ENCODE measurements at places on chromosomes 11 and 22. TPM values are rescaled to one million over a fixed set of nuclear protein-coding genes. Genes with fewer than 3 reads are reported as not detected.

The RPS6KA4 gene
- total RNA-seq, result 28.7 TPM

The PATE4 gene
- not detected for total RNA-seq

The NPAS4 gene
- 0.11 TPM for total RNA-seq

The NCR3LG1 gene
- 1.5 TPM for total RNA-seq

The RAG1 gene
- 0.18 TPM for total RNA-seq

The RBM4B gene
- total RNA-seq, result 12.7 TPM

The PLEKHA7 gene
- total RNA-seq, result 10.2 TPM

The TRPM5 gene
- total RNA-seq, result not detected

The SHANK3 gene
- total RNA-seq, result 0.46 TPM

The AMBRA1 gene
- total RNA-seq, result 19.2 TPM

The ZNF280B gene
- total RNA-seq, result 3.1 TPM

The GGTLC2 gene
- not detected for total RNA-seq

The DNAJB7 gene
- not detected for total RNA-seq

The SAA2 gene
- total RNA-seq, result 3.0 TPM

The GLYAT gene
- not detected for total RNA-seq

The CRYBB2 gene
- not detected for total RNA-seq

- DNase-seq, result peak; percentile 4
Measured at GRCh38 chr11:85680897-85681296, 5.1 kb downstream of the CCDC89 start.

GRCh38 chr11:69666752-69667536 is 8.2 kb downstream of the LTO1 start:
- no peak for DNase-seq

- no peak for DNase-seq
Measured at GRCh38 chr11:119478711-119479285, 55.8 kb upstream of the THY1 start.

GRCh38 chr22:49561338-49561737 is 266.3 kb downstream of the BRD1 start:
- DNase-seq, result no peak

- DNase-seq, result no peak
Measured at GRCh38 chr11:111355956-111356659, 23.0 kb downstream of the POU2AF1 start.

- DNase-seq, result peak; percentile 21
Measured at GRCh38 chr22:40040927-40041326, 46.2 kb downstream of the FAM83F start.

GRCh38 chr11:1807264-1807995 is 27.4 kb upstream of the SYT8 start:
- DNase-seq, result no peak

DNA sequence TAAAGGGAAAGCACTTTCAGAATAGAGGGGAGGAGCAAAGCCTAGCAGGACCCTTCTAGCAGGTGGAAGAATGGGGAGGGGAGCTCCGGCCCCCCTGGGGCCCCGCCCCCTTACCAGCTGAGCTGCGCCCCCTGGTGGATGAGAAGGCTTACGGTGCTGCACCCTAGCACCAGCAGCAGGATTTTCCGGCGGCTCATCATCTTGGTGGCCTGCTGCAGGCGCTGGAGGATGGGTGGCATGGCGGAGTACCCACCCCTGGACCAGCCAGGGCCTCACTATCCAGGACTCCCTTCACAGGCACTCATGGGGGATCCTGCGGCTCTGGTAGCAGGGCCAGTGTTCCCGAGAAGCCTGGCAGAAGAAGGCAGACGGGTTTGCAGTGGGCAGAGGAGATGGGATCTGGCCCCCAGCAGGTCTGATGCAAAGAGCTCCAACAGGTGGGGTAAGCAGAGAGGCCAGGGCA is 3.8 kb downstream of the GAL3ST3 start:
- peak; percentile 76 for DNase-seq

GRCh38 chr11:61505640-61506155 is 2.9 kb upstream of the LRRC10B start:
- peak; percentile 65 for DNase-seq

- DNase-seq, result no peak
Measured at GRCh38 chr11:47467357-47467756, 18.4 kb upstream of the RAPSN start.

DNA sequence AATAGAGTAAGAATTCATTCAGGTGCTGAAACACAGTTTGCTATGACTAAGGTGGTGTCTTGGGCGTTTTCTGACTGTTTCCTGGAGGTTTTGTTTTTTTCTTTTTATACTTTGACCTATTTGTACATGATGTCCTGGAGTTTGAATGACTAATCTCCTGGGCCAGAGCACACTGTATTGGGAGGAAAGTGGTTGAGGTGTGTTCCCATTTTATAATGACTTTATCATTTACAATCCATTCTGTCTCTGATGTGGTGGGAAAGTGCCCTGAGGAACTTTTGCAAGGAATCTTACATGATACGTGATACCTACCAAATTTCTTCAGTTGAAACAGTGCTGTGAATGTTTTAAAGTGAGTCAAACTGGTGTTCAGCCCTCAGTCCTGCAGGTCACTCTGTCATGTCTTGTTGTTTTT is 80.8 kb downstream of the TNRC6B start:
- DNase-seq, result peak; percentile 39

GRCh38 chr22:38956551-38956950 is 858 bp upstream of the APOBEC3A start:
- no peak for DNase-seq

- DNase-seq, result peak; percentile 25
Measured at GRCh38 chr11:66142370-66143263, 72.5 kb downstream of the PACS1 start.

DNA sequence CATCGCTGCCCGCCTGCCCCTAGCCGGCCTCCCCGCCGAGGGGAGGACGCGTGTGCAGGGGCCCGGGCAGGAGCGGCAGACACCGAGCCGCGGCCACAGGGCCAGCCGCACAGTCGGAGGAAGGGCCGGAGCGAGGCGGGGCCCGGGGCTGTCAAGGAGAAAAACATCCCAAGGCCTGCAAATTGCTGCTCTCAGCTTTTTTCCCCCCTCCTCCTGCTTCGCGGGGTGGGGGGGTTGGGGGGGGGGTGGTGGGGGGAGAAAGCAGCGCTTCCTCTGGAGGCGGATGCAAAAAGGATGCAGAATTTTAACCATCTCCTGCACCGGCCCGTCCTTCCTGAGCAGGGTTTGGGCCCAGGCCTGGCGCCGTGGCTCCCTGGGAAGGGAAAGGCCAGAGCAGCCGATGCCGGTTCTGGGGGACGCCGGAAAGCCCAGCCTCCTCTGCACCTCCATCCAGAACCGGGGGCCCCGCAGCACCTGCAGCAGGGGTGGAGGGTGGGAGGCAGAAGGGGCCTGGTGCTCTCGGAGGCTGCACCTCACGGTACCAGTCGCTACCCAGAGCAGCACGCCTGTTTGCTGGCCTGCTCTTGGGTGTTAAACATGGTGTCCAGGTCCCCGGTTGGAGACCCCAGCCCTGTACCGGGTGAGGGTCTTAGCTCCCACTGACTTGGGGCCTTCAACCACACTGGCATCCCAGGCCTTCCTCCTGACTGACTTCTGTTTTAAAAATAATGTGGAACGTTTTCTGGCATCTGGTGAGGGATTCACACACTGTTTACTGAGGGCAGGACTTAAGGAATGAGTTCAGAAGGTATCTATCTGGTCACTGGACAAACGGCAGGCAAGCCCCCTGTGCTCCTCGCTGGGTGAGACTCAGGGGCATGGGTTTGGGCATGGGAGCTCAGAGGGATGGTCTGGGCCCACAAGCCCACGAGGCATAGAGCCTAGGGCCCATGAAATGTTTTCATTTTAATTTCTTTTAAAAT is 77.4 kb upstream of the WNT7B start:
- peak; percentile 68 for DNase-seq

- DNase-seq, result no peak
Measured at GRCh38 chr11:65431451-65432099, 9.0 kb downstream of the NEAT1 start.

- no peak for DNase-seq
Measured at GRCh38 chr11:2530131-2530854, 85.5 kb downstream of the KCNQ1 start.

GRCh38 chr11:127643268-127644058 is 642.9 kb upstream of the KIRREL3 start:
- no peak for DNase-seq

DNA sequence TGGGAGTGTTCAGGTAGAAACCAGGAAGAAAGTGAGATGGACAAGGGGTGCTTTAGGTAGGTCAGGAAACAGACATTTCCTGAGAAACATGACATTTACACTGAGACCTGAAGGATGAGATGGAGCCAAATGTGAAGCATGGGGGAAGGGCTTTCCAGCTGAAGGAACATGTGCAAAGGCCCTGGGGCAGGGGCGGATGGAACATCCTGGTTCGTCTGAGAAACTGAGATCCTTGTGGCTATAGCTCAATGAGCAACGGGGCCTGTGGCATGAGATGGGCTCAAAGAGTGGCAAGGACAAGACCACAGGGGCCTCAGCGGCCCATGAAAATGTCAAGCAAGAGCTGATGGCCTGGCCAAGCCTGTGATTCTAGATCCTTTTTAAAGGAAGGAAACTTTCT is 127.4 kb downstream of the DSCAML1 start:
- no peak for DNase-seq

DNA sequence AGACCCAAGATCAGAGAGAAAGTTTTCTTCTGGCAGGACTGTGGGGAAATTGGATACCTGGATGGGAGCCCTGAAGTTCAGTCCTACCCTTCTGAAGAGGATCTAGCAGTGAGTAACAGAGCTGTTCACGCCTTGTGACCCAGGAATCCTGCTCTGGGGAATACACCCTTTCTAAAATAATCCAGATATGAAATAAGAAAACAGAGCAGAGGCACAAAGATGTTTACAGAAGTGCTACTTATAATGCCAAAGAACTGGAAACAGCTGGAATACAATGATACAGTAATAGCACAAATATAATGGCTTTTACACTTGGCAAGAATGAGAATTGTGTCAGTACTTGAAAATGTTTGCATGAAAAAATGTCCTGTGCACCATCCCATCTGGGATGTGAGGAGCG is 304.0 kb upstream of the NARS2 start:
- no peak for DNase-seq

DNA sequence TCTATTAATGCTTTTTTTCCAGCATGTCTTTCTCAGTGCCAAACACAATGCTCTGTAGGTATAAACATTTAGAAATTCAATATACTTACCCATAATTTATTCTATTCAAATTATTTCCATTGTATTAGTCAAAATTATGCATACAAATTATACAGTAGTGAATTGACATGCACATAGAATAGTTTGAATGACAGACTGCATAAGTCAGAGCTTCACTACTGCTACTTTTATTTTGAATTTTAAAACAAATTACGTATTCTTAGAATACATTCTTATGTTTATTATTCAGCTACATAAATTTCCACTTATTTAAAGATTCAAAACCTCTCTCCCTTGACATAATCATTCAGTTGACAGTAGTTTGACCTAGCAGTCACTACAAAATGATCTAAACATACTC is 808.0 kb upstream of the CCDC179 start:
- no peak for DNase-seq

GRCh38 chr11:88295028-88295427 is 42.5 kb downstream of the CTSC start:
- DNase-seq, result no peak

DNA sequence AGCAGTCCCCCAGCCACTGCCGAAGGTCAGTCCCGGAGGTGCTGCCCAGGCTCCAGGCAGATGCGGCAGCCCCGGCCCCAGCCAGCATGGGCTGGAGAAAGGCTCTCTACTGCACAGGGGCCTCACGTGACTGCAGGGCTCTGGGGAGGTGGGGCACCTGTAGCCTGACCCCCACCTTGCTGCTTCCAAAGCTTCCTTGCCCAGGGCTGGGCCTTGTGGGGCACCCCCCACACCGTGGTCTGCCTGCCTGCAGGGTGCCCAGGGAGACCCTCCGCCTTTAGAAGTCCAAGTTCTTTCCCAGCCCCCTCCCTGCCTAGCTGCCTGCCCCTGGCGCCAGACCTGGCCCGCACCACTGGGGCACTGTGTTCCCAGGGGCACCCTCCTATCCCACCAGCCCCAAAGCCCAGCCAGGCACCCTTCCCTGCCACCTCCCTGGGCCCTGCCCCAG is 28.4 kb upstream of the TXNRD2 start:
- DNase-seq, result no peak

GRCh38 chr11:58837707-58838388 is 6.7 kb downstream of the GLYATL2 start:
- DNase-seq, result no peak

DNA sequence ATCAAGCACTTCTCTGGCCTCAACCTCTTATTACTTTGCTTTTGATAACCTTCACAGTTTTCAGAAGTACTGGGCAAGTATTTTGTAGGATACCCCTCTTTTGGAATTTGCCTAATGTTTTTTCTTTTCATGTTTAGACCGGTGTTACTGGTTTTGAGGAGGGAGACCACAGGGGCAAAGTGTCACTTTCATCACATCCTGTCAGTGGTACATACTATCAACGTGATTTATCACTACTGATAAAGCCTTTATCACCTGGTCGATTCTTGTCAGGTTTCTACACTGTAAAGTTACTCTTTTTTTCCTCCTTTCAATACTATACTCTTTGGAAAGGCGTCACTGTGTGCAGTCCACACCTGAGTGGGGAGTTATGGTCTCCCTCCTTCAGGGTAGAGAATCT is 26.7 kb downstream of the QSER1 start:
- no peak for DNase-seq

- DNase-seq, result peak; percentile 72
Measured at GRCh38 chr11:119422809-119423508, at the start of gene THY1. TSS of gene THY1 (minus strand) at chr11:119423172. CDS start at chr11:119420905, 2,267 bp downstream.

GRCh38 chr22:44273175-44273574 is 39.6 kb downstream of the SHISAL1 start:
- DNase-seq, result no peak

GRCh38 chr11:12150831-12151382 is 40.5 kb downstream of the MICAL2 start:
- peak; percentile 82 for DNase-seq

- no peak for DNase-seq
Measured at GRCh38 chr22:22960307-22960706, 72.7 kb downstream of the IGLL5 start.

DNA sequence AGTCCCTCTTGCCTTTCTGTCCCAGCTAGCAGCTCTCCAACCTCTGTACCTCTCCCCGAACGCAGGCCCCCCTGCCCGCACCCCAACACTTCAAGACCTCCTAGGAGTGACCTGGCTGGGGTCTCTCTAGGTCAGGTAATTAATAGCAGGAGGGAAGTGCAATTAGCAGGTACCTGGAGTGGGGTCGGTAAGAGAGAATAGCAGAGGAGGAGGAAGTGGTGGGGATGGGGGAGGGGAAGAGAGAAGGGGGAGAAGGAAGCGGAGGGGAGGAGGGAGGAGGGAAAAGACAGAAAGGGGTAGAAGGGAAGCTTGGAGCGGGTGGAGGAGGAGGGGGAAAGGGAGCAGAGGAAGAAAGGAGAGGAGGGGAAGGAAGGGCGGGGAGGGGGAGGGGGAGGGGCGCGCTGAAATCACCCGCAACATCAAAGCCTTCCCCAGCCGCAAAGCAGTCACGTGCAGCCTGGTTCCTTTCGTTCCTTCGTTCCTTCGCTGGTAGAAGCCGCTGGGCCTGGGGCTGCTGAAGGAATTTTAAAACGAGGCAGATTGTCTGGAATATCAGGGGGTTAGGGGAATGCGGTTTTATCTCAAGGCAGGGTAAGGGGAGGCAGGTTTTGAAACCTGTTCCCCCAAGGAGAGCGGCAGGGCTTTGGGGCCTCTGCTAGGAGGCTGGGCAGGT is 29.3 kb upstream of the TCF20 start:
- DNase-seq, result no peak

- no peak for DNase-seq
Measured at GRCh38 chr11:9947231-9947864, 283.5 kb downstream of the SWAP70 start.
